ENCODE measurements at places on chromosomes 1 and 21.

- ATAC-seq = peak; percentile 98
Observed at GRCh38 chr1:37553927-37554808, at the start of gene SNIP1. SNIP1 (minus strand) TSS chr1:37554293; CDS start chr1:37554229, 64 bp downstream.

DNA sequence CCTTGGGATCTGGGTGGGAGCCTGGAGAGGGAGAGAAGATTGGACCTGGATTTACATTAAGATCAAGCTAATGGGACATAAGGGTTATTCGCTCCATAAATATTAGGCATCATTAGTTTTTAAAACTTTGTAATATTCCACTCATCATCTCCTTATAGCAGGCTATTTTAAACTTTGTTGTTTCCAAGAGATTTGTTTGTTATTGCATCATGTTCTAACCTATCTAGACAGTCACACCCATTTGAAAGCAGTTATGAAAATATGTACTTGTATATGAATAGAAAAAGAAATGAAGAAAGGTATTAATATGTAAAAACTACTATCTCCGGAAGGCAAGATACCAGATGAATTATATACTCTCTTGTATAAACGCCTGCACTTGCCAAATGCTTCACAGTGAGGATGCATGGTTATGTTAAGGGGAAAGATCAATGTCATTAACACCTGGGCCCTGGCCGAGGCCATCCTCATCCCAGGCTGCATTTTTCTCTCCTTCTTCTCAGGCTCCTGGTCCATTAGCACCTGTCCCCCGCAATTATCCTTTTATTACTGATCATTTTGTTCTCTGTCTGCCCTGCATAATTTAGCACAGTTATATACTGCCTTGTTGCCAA lies 468.2 kb downstream of the MATN1 start:
- ATAC-seq = no peak

GRCh38 chr1:90045853-90046563 lies 51.1 kb downstream of the ZNF326 start:
- no peak for ATAC-seq

DNA sequence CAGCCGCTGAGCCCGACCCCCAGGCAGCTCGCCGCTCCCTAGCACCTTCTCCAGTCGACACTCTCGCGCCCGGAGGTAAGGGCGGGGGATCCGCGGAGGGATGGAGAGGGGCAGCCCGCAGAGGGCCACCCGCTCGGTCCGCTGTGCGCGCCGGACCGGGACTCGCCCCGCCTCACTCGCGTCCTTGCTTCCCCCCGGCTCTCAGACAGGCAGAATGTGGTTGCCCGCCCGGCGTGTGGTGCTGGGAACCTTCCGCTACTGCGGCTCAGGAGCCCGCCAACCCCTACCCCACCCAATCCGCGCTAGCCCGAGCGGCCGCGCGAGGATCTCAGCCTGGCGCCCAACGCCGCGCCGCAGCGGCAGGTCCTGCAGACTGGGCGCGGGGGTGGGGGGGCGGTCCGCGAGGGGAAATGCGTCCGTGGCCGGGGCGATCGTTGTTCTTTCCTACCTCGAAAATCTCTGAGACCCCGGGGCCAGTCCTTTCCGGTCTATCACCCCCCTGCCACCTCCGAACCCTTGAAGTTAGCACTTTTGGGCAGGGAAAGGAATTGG lies 404 bp downstream of the LRRC8C start:
- peak; percentile 84 for ATAC-seq

DNA sequence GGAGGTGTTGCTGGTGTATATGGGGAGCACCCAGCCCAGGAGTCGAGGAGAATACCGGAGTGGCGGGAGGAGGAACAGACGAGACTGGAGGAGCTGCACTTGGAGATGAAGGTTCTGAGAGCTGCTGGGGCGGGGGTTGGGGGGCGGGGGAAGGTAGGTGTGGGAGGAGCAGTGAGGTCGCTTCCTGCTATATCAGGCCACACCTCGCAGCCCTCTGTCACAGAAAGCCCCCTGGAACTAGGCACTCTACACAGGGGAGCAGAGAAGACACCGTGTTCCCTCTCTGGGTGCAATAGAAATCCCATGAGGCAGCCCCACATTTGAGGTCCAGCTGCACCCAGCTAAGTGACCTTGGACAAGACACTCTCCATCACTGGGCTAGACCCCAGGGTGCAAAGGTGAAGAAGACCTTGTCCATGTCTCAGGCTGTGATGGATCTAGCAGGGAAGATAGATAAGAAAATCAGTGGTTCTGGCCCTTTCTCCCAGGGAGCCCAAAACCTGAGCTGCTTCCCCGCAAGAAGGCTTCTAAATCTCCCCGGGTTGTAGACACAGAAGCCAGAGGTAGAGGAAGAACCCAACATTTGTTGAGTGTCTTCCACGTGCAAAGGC lies 155.8 kb upstream of the EDN2 start:
- ATAC-seq = no peak

- peak; percentile 53 for ATAC-seq
Observed at GRCh38 chr21:36156815-36157670, at the start of gene DOP1B. DOP1B (plus strand) TSS chr21:36156824; CDS start chr21:36164734, 7,910 bp downstream.

DNA sequence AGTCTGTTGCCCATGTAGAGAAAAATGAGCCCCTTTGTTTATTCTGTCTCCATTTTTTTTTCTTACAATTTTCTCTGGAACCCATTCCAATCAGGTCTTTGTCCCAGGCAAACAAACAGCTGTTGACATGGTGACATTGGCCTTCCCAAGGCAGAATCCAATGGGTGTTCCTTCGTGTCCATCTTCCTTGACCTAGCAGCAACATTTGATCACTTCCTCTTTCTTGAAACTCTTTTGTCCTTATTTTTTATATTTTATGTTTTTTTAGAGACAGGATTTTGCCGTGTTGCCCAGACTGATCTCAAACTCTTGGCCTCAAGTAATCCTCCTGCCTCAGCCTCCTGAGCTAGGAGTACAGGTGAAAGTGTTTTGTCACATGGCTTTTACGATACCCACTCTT lies 65.4 kb upstream of the CACNA1E start:
- no peak for ATAC-seq

DNA sequence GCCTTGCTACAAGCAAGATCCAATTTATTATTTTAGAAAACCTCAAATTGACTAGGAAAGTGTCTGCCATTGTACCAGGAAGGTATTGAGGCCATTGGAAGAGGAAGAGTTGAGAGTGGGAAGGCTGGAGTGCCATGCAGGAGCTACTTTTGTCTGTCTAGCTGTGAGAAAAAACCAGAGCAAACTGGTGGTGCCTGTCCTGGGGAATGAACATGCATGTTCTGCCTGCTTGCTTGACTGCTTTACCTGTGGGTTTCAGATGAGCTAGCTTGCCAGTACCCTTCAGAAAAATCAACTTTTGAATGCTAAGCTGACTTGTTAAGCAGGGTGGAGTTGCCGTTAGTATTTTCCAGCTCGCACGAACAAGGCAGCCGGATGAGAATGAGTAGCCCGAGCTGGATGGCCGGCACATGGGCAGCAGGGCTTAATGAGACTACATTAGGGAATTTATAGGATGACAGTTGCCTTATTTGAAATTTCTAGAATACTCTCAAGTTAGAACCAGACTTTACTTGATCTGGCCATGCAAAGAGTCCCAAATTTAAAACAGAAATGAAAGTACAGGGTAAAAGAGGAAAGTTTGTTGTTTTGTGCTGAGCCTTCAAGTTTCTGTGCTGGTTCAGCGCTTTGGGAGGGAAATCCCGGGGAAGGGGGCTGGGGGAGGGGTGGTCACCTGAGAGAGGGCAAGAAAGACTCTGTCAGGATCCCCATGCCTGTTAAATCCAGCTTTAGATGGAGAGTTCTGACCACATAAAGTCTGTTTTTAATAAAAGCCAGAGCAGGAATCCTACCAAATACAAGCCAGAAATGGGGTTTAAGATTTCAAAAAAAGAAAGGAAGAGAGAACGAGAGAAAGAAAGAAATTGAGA lies 29.6 kb upstream of the C1orf105 start:
- ATAC-seq = peak; percentile 93

- ATAC-seq = peak; percentile 57
Observed at GRCh38 chr1:68178821-68179490, 53.4 kb downstream of the WLS start.

GRCh38 chr1:234924450-234925355 lies 203.9 kb downstream of the TOMM20 start:
- no peak for ATAC-seq

- ATAC-seq = no peak
Observed at GRCh38 chr1:216904471-216904870, 181.2 kb upstream of the ESRRG start.

- ATAC-seq = no peak
Observed at GRCh38 chr1:145901312-145902021, 8.4 kb downstream of the ITGA10 start.

GRCh38 chr1:230054092-230054749 lies 12.8 kb upstream of the GALNT2 start:
- ATAC-seq = no peak

GRCh38 chr1:110643879-110644472 lies 30.8 kb downstream of the KCNA3 start:
- peak; percentile 73 for ATAC-seq
